ENCODE measurements at places on chromosomes 12 and 14.
A peak's percentile ranks its signal among the peaks of the same experiment; 100 is the strongest.

DNA sequence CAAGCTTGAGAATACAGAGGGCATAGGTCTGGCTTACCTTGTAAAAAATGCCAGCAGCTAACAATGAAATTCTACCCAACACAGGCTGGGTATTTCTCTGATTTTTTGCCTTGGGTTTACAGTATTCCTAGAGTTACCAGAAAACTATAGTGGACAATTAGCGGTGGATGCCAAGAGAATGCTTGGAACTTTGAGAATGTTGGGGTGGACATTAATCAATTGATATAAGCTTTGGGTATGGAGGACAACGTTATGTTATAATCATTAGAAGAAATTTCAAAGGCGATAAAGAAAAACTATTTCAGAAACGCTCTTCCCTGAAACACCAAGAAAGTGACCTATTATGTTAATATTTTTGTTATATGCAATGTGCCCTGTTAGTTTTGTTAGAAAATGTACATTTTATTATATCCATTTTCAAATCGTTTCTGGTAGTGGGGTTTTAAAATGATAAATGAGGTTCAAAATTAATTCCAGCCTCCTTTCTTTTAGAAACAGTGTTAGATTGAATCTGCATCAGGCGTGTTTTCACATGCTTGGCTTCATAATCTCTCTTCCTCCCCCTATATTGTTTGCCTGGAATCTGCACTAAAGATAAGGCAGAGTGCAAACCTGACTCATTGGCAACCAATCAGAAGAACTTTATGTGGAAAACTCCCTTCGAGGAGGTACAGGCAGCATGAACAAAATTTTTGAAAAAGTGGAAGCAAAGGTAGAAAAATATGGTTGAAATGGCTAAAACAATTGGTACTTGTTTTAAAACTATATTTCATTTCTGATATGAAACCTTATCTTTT is 1.4 kb upstream of the PTPRQ start:
- DNase-seq = no peak

DNA sequence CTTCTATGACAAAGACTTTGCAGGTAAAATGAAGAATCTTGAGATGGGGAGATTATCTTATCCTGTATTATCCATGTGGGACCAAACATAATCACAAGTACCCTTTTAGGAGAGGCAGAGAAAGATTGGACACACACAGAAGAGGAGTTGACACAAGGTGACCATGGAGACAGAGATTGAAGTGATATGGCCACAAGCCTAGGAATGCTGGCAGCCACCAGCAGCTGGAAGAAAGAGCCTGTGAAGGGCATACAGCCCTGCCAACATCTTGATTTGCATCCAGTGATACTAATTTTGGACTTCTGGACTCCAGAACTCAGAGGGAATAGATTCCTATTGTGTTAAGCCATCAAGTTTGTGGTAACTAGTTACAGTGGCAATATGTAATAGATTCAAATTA is 78.1 kb downstream of the RPS29 start:
- DNase-seq = no peak

DNA sequence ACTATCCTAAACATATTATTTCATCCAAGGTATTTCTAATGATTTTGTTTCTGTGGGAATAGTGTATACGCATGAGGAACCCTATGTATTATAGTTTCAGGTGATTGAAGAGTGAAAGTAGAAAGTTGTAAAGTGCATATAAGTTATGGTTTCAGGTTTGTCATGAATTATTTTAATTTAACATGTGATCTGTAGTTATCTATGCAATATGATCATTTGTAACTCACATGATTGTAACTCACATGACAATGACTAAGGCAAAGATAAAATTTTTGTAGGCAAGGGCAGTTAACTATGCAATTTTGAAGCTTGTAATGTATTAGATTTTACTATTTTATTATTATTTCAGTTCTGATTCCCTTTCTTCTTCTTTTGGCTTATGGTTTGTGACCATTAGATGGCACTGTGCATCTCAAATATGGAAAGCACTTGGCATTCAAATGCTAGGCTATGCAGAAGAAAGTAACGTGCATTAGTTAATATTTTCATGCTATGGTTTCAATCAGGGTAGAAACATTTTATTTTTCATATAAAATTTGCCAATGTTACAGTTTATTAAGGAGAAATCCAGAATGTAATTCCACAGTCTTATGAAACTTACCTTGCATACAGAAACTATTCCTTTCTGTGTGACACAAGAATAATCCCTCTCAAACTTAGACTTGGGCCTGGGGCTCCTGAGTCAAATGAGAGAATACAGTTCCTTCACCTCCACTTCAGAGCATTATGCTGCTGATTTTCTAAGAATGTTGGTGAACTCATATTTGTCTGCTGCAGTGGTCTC is 15.8 kb upstream of the TMEM30B start:
- no peak for DNase-seq

DNA sequence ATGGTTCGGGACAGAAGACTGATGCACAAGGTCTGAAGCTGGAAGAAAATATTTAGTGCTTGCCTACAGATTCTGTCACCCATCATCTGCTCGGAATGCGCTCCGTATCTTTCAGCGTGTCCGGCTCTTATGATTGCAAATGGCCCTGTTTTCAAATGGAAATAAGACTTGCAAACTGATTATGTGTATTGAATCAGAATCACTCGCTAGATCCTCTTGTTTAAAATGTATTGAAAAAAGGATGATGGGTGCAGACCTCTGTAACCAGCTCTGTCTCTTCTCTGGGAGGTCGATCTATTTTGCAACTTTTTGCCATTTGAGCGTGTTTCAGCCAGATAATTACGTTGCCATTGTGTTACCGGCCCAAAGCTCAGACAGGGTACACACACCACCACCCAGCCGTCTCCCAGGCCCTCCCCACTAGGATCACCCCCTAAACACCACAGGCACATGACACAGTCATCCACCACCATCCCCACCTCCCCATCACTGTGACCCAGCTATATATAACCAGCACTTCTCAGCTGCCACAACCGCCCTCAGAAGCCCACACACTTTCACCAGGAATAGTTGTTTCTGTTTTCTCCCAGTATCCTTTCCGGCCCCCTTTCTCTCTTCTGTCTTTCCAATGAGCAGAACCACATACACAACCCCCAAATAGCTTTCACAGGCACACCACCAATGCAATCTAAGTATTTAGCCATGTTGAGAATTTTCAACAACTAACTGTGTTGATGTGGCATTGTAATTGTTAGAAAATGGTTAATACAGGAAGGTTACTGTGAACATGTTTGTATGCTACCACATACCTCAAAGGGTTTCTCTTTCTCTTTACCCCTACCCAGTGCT is 10.7 kb downstream of the NKX2-1 start:
- no peak for DNase-seq

DNA sequence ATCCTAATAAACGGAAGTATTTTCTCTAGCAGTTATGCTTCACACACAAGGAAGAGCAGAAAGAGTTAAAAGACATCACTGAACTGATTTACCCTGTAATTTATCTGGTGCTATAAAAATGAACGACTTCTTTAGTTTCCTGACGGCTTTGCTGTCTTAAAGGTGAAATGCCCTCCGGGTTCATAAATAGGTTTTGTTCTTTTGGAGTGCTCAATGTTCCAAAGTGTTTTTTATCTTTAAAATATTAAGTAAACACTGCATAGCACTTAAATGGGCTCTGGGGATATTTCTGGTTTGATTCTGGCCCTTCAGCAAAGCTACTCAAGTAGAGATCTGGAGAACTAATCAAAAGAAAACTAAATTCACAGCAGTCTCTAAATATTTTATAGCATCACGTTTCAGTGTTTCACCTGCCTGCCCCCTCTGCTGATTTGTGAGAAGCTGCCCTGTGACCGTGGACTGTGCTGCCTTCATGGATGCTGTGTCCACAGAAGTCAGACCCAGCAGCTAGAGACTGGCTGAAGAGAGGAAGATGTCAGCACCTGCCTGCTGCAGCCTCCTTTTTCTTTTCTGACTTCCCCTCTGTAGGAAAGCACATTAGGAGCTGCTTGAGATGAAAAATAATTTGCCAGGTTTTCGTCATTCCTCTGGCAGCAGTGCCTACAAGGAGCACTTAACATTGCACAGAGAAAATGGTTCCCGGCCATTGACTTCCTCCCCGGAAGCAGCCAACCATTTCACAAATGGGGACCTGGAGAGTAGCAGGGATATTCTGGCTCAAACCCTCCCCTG is 205.1 kb upstream of the FSCB start:
- DNase-seq = no peak

GRCh38 chr12:26698186-26698585 is 134.8 kb downstream of the ITPR2 start:
- no peak for DNase-seq

DNA sequence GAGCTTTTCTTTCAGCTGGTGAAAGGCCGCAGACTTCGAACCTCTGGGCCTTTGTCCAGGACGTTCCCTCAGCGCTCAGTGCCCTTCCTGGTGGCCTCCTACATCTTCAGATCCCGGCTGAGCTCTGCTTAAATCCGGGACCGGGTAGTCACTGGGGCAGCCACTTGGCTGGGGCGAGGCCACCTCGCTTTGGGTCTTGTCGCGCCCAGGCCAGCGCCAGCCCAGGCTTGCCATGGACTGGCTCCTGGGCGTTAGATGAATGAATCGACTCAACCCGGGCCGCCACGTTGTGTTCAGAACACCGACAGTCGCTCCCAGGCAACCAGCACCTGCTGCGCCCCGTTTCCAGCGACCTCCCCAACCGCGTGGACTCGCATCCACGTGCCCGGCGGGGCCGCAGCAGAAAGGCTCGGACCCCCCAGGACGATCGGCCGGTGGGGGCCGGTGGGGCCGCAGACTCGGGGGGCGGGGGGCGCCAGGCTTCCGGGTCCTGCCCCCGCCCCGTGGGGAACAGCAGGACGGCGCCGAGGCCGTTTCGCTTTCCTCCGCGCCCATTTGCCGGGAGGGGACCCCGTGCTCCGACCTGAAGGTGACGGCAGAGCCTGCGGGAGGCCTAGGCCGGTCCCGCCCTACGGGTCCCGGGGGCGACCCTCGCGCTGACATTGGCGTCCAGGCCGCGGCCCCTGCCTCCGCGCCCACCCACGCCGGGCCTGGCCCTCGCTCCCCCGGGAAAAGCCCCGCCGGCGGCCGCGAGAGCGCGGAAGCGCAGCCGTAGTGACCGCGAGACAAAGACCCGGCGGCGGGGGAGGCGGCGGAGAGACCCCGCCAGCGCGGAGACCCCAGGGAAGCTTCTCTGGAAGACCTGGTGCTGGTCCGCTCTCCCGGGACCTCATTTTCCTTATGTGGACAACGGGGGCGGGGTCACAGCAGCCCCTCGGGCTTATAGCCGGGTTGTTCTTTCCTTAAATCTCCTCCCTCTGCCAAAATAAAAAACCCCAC is 37.3 kb upstream of the RCOR1 start:
- DNase-seq = peak; percentile 39

All from activated CD4-positive, CD25-positive, alpha-beta regulatory T cell (primary cell).